ENCODE measurements at places on chromosomes 16 and 17. TPM values are rescaled to one million over a fixed set of nuclear protein-coding genes. Genes with fewer than 3 reads are reported as not detected.

- no peak overlapping the region for H3K4me3 ChIP-seq
- H3K27me3 ChIP-seq, result no peaks in the 10 kb centered on the region
- DNase-seq, result no peak
- peaks cover 25% of the 10 kb centered on the region for H3K36me3 ChIP-seq
- H3K4me1 ChIP-seq, result no peaks in the 10 kb centered on the region
- no peak overlapping the region for H3K27ac ChIP-seq
Measured at GRCh38 chr17:60188759-60189158, 39.0 kb downstream of the CA4 start.

FKBP10 gene
- 1.3 TPM for total RNA-seq

TMED6 gene
- total RNA-seq, result 1.9 TPM

MC1R gene
- 5.8 TPM for total RNA-seq

DNA sequence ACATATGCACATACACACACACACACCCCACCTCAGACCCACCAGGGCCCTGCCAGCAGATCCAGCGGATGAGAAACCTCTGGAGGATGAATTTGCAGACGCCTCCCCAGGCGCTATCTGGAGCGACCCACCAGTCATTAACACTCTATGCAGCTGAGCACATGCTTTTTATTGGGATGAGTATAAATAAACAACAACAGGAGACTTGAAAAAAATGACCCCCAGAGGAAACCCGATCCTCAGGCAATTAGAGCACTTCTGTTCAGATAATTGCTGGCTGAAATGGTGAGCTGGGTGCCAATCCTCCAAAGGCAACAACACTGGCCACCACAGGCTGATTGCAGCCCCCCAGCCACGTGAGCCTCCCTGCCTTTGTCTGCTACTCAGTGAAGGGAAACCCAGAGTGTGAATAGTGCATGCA lies 32.9 kb downstream of the DYNLRB2 start:
- H3K4me3 ChIP-seq, result no peak overlapping the region
- no peak overlapping the region for H3K27ac ChIP-seq
- peaks cover 2% of the 10 kb centered on the region for H3K27me3 ChIP-seq

KCNAB3 gene
- total RNA-seq, result 9.9 TPM

TUBB3 gene
- 3.7 TPM for total RNA-seq

DNA sequence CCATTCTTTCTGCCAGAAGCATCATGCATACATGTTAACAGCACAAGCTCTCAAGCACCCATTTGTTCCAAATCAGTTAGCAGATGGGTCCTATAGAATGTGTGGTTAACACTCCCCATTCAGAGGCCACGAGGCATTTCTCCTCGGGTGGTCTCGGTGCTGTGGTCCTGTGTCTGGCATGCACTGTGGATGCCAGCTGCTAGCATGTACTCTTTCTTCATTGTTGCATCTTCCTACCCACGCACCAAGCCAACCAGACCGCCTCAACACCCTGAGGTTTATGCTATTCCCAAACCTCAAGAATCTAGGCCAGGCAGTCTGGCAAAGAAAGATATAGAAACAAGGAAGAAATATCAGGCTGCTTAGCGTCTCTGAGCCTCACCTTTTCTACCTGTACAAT lies 27.8 kb upstream of the MRTFB start:
- no peak overlapping the region for H3K27ac ChIP-seq
- DNase-seq, result no peak
- peaks cover 4% of the 10 kb centered on the region for H3K4me1 ChIP-seq
- H3K4me3 ChIP-seq, result no peak overlapping the region
- no peaks in the 10 kb centered on the region for H3K27me3 ChIP-seq
- no peaks in the 10 kb centered on the region for H3K36me3 ChIP-seq

WNK4 gene
- 0.16 TPM for total RNA-seq

DNA sequence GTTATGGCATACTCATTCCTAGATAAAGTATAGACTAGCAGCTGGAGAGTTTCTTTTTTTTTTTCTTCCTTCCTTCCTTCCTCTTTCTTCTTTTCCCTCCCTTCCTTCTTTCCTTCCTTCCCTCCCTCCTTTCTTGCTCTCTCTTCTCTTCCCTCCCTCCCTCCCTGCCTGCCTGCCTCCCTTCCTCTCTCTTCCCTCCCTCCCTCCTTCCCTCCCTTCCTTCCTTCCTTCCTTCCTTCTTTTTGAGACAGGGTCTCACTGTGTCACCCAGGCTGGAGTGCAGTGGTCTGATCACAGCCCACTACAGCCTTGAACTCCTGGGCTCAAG lies 7.0 kb upstream of the SNTB2 start:
- no peak overlapping the region for H3K27ac ChIP-seq
- no peak overlapping the region for H3K4me3 ChIP-seq
- H3K27me3 ChIP-seq, result no peaks in the 10 kb centered on the region
- DNase-seq, result no peak
